ENCODE measurements at places on chromosomes 5 and 9.

- no peak for DNase-seq
Measured at GRCh38 chr9:91815896-91816295, 134.1 kb downstream of the ROR2 start.

DNA sequence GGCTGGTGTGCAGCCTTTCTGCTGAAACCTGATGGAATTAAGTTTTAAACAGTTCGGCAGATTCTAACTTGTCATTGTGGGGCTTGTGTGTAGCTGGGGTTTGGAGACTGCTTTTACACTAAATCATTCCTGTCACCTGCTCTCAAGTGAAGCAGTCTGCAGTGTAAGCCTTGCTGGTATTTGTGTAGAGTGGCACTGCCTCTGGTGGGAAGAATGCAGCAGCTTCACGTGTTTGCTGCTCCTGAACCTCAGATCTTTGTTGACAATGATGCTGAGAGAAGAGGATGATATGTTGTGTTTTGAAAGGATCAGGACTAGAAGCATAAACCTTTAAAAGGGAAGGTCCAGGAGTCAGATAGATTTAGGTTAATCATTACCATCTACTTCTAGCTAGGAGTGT is 88.1 kb downstream of the KDM4C start:
- no peak for DNase-seq

DNA sequence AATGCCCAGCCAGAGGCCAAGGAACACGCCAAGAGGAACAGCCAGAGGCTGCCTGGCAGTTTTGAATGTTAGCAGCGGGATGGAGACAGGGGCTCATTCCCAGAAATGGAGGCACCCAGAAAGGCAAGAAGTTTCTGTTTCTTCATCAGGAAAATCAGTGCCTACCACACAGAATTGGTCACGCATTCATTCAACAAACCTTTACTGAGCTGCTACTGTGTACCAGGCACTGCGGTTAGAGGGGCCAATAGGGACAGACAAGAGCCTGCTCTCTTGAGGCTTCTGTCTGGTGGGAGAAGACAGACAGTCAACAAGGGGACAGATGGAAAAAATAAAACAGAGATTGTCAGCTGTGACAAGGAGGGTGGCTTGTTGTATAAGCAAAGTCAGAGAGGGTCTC is 27.2 kb upstream of the CPLX2 start:
- no peak for DNase-seq

GRCh38 chr5:111752426-111752965 is 4.5 kb downstream of the NREP start:
- no peak for DNase-seq

- DNase-seq: peak; percentile 30
Measured at GRCh38 chr9:21813575-21814473, 11.4 kb downstream of the MTAP start.

GRCh38 chr9:27475057-27475595 is 49.0 kb upstream of the IFNK start:
- no peak for DNase-seq

GRCh38 chr5:178242416-178242815 is 9.8 kb upstream of the PHYKPL start:
- no peak for DNase-seq

GRCh38 chr5:7671381-7671993 is 179.4 kb downstream of the CFAP90 start:
- DNase-seq: no peak

DNA sequence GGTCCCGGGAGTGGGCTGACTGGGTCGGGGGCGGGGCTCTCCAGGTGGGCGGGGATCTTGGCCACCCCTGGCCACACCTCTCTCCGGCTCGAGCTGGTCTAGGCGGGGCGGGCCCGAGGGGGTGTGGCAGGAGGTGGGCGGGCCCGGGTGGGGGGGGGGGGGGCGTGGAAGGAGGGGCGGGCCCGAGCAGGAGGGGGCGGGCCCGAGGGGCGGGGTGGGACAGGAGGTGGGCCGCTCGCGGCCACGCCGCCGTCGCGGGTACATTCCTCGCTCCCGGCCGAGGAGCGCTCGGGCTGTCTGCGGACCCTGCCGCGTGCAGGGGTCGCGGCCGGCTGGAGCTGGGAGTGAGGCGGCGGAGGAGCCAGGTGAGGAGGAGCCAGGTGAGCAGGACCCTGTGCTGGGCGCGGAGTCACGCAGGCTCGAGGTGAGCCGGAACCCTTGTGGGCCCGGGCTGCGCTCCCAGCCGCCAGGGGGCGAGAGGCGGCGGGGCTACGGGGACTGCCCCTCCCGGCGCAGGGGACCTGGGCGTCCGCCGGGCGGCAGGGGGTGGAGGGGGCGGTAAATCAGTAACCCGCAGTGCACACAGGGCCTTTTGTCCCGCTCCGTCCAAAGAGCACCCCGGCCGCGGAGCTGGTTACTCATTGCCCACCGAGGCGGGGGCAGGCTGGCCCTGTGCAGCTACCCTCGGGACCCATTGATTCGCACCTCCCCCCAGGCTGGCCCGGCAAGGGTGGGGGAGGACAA is at the start of gene FGFR4:
Gene FGFR4 (plus strand): TSS at position 262 of the 744 bp plus-strand sequence. CDS start 2,688 bp downstream, outside the sequence.
- DNase-seq: peak; percentile 14

- DNase-seq: no peak
Measured at GRCh38 chr9:120393386-120394057, 186.4 kb downstream of the CDK5RAP2 start.

- no peak for DNase-seq
Measured at GRCh38 chr9:110047232-110047954, 160.6 kb downstream of the C9orf152 start.

- no peak for DNase-seq
Measured at GRCh38 chr5:179008667-179009066, 13.5 kb upstream of the GRM6 start.

DNA sequence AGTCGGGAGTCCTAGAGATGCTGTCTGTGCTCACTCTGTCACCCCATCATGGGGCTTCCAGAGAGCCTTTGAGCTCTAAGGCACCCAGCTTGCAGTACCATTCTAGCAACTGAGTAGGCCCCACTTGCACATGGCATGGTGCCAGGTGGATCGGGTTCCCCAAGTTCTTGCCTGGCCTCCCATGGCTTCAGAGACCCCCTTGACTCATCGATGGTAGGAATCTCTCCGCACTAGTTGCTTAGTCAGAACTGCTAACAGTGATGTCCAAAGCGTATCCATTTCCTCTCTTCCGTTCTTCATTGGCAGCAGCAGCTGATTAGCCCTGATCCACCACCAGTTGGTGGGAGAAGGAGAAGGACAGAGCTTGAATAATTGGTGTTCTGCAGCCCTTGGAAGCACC is 70.3 kb upstream of the RARS1 start:
- no peak for DNase-seq

- DNase-seq: no peak
Measured at GRCh38 chr5:33272288-33272687, 168.5 kb upstream of the TARS1 start.

- no peak for DNase-seq
Measured at GRCh38 chr9:744046-744712, 97.3 kb upstream of the DMRT1 start.

DNA sequence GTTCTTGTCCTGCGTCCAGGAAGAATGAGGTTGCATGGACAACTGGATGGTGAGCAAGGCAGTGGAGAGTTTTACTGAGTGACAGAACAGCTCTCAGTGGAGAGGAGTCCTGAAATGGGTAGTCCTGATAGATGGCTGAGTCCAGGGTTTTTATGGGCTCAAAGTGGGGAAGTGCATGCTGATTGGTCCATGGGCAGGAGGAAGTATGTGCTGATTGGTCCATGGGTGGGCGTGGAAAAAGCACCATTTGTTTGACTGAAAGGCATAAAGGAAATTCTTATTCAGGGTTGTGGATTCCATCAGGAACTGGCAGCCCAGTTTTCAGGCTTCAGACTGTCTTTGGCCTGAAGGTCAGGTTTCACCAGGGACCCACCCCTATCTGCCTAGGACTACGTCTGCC is 10.6 kb downstream of the FSD1L start:
- no peak for DNase-seq

GRCh38 chr9:126513159-126514036 is 100.3 kb upstream of the LMX1B start:
- DNase-seq: no peak

- no peak for DNase-seq
Measured at GRCh38 chr5:81838307-81838906, 87.5 kb upstream of the SSBP2 start.

DNA sequence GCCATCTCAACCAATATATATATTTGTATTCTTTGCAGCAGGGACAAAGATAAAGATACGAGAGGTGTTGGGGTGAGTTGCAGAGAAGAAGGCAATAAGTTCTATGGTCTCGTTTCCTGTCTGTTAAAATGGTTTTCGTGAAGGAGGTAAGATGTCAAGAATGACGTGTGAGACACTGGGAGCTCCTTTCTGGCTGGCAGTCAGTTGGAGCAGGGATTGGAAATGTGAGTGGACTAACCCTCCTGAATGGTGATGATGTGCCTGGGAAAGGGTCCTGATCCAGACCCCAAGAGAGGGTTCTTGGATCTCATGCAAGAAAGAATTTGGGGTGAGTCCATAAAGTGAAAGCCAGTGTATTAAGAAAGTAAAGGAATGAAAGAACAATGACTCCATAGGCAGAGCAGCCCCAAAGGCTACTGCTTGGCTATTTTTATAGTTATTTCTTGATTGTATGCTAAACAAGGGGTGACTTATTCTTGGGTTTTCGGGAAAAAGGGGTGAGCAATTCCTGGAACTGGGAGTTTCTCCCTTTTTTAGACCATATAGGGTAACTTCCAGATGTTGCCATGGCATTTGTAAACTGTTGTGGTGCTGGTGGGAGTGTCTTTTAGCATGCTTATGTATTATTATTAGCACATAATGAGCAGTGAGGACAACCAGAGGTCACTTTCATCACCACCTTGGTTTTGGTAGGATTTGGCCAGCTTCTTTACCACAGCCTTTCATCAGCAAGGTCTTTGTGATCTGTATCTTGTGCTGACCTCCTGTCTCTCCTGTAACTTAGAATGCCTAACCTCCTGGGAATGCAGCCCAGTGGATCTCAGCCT is 53.7 kb downstream of the SPATA31C2 start:
- DNase-seq: no peak

DNA sequence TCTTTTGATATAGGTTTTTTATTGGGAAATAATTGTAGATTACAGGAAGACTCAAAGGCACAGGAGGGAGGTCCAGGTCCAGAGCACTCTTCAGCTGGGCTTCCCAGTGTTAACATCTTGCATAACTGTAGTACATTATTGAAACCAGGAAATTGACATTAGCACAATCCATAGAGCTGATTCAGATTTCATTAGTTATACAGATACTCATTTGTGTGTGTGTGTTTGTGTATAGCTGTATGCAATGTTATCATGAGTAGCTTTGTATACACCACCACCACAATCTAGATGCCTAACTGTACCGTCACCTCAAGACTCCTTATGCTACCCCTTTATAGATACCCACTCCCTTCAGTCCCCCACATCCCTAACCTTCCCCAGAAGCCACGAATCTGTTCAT is 47.9 kb downstream of the SLC36A1 start:
- no peak for DNase-seq

DNA sequence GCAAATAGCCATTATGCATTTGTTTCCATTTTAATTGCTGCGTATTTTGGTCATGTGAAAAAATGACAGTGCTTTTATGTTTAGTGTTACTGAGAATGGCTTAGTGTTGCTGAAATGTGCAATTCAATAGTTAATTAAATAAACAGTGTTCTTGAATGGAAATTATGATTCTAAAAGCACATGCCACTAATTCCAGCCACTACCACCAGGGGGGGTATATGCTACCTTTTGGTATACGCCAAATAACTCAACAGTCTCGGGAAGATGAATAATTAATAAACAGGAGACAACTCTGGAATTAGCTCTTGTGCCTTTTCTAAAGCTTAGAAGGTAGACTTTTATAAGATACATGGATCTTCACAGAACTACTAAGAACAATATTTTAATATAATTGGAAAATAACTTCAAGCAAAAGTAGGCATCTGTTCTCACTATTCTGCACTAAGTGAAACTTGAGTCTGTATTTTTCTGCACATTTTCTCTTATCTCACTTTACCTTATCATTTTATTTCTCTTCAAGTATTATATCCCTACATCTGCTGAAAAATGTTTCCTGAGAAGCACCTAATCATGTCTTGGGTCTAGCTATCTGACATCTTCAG is 83.5 kb upstream of the MINAR2 start:
- peak; percentile 2 for DNase-seq

- no peak for DNase-seq
Measured at GRCh38 chr9:93308676-93309075, 124.7 kb downstream of the WNK2 start.

- DNase-seq: no peak
Measured at GRCh38 chr9:126439883-126440653, 113.4 kb downstream of the MVB12B start.

DNA sequence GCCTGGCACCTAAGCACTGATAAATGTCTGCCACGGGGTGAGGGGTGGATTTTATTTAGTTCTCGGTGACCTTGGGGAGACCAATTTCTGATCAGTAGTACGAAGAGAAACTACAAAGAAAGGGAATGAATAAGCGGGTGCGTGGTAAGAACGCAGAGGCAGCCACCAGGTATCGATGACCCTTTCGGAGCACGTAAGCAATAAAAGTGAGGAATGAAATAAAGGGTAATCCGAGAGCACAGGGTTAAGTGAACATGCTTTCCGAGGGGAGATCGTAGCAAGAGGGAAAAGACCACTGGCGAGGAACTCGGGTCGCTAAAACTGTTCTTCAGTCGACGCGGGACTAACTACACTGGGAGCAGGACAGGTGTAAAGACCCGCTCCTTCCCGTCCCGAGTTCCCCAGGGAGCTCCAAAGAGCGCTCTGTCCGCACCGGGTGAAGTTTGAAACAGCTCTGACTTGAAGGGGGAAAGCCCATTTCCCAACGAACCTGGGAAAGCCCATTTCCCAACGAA is 1.1 kb downstream of the ELOVL7 start:
- DNase-seq: no peak

- no peak for DNase-seq
Measured at GRCh38 chr9:38066197-38066913, 2.7 kb downstream of the SHB start.

DNA sequence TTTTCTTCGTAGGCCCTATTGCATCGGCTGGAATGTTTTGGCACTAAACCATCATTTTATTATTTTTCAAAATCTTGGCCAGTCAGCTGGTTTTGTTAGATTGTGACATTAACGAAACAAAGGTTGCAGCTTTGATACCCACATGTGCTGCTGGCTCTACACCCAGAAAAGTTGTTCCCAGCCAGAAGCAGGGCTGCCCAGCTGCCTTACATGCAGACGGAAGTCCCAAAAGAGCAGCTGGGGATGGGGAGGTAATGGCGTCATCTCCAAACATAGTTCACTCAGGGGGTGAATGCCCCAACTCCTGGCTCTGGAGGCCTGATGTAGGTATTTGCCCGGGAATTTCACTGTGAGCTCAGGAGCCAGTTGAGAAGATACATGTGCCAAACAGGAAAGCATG is 23.3 kb downstream of the TMEM171 start:
- DNase-seq: no peak

DNA sequence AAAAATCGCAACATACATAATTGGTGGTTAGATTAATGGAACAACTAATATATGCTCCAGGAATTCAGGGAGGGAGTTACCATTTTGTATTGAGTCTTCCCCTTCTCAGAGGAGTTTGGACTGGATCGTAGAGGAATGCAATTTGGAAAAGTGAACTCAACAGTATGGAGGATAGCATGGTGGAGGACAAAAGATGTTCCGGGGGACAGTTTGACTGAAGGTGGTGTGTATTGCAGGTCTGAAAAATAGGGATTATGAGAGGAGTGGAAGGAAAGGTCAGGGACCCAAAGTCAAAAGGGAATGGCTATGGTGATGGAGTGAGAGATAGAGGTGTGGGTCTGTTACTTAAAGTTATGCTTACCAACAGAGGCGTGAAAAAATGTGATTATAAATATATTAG is 1.5 kb downstream of the DNAJC21 start:
- no peak for DNase-seq

Measured in stimulated activated CD8-positive, alpha-beta memory T cell treated with anti-CD3 and anti-CD28 coated beads, Interleukin-7, amount 100 ng/mL, for 1 hour (primary cell).